Stimulated activated CD8-positive, alpha-beta memory T cell treated with anti-CD3 and anti-CD28 coated beads, Interleukin-7, amount 100 ng/mL, for 4 hours (primary cell): ENCODE measurements at places on chromosomes 5 and 9.
A peak's percentile ranks its signal among the peaks of the same experiment; 100 is the strongest.

DNA sequence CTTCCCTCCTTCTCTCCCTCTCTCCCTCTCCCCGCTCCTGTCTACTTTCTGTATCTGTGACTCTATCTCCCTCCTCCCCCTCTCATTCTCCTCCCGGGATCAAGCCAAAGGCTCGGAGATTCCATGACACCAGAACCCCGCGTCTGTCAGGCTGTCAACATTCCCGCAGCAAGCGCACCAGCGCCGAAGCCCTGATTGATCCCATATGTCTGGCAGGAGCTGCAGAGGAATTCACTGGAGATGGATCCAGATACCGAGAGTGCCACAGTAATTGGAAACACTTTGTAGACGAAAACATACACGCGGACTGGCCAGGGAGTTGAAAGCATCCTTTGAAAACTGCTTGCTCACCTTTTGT lies 300 bp upstream of the SVEP1 start:
- no peak for DNase-seq

GRCh38 chr9:87880116-87880515 lies 2.6 kb upstream of the SPATA31E1 start:
- DNase-seq = no peak

DNA sequence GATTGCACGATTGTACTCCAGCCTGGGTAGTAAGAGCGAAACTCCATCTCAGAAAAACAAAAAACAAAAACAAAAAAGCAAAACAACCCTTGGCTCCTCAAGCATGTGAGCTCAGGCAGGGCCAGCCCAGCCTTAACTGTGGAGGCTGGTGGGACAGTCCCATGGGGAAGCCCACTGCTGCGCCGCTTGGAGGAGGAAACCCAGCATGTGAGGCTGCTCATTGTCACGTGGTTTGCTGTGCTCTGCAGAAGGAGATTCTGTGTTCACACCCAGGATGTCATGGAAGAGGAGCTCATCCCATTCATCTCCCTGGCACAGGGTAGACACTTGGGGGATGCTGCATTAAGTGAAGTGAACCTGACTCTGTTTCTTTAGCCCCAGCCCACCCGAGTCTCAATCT lies 4.0 kb downstream of the ZBED3 start:
- no peak for DNase-seq

DNA sequence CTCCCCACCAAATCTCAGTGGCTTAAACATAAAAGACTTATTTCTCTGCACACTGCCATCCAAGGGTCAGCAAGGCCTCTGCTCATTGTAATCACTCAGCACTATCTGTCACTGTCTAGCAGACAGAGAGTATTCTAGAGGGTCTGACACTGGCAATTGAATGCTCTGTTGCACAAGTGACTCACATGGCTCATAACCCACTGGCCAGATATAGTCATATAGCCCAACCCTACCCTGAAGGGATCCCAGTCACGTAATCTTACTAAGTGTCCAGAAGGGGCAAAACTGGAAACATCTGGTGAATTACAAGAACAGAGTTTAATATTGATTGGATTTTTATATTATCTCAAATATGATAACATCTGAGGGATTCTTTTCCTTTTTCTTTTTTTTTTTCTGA lies 80.7 kb downstream of the TSSK1B start:
- DNase-seq = no peak

GRCh38 chr5:180831139-180832093 lies 28.8 kb upstream of the MGAT1 start:
- DNase-seq = peak; percentile 47

- no peak for DNase-seq
Measured at GRCh38 chr5:56822981-56823380, 7.6 kb downstream of the MAP3K1 start.

GRCh38 chr9:4690144-4690543 lies 10.8 kb downstream of the CDC37L1 start:
- no peak for DNase-seq

DNA sequence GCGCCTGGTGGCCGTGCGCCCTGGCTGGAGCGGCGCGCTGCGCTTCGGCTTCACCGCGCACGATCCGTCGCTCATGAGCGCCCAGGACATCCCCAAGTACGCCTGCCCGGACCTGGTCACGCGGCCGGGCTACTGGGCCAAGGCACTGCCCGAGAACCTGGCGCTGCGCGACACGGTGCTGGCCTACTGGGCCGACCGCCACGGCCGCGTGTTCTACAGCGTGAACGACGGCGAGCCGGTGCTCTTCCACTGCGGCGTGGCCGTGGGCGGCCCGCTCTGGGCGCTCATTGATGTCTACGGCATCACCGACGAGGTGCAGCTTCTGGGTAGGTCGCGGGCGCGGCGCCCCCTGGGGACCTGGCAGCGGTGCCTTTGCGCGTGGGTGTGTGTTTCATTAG lies 28.9 kb downstream of the NEURL1B start:
- DNase-seq = no peak

- no peak for DNase-seq
Measured at GRCh38 chr5:178247481-178248456, 15.2 kb upstream of the PHYKPL start.

GRCh38 chr9:68730570-68731235 lies 25.7 kb downstream of the PIP5K1B start:
- no peak for DNase-seq

- no peak for DNase-seq
Measured at GRCh38 chr9:21728781-21729180, 73.7 kb upstream of the MTAP start.

DNA sequence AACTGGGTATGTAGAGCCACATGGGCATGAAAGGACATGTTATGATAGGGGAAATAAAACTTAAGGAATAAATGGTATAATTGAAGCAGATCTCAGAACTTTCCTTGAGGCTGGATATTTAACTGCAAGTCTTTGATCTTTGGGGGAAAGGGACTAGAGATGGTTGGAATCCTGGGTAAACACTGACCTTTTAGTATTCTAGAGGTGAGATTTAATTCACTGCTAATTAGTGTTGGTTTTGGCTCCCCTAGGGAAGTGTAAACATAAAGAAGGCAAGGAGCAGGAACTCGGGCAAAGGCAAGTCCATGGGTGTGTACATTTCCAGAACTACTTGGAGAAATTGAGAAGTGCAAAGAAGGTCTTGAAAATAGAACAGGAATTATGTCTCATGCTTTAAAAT lies 16.6 kb downstream of the NIM1K start:
- DNase-seq = no peak

DNA sequence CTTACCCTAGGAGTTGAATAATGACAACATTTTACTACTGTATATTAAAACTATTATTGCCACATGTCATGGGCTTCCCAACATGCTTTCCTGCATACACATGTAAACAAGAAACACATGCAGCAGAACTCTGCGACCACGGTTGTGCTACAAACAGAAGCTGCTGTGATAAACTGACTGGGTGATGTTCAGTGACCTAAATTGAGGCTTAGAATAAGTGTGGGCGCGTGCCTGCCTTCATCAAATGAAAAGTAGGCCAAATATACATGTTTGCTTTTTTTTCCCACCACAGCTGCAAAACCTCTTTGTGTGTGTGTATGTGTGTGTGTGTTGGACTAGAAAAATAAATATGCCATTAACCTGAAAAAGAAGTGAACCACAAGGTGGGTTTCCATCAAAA lies 1202.1 kb downstream of the PTPRD start:
- DNase-seq = no peak

- DNase-seq = no peak
Measured at GRCh38 chr5:92917044-92917443, 664.0 kb downstream of the NR2F1-AS1 start.

GRCh38 chr5:123441408-123441807 lies 18.2 kb upstream of the CEP120 start:
- DNase-seq = no peak

DNA sequence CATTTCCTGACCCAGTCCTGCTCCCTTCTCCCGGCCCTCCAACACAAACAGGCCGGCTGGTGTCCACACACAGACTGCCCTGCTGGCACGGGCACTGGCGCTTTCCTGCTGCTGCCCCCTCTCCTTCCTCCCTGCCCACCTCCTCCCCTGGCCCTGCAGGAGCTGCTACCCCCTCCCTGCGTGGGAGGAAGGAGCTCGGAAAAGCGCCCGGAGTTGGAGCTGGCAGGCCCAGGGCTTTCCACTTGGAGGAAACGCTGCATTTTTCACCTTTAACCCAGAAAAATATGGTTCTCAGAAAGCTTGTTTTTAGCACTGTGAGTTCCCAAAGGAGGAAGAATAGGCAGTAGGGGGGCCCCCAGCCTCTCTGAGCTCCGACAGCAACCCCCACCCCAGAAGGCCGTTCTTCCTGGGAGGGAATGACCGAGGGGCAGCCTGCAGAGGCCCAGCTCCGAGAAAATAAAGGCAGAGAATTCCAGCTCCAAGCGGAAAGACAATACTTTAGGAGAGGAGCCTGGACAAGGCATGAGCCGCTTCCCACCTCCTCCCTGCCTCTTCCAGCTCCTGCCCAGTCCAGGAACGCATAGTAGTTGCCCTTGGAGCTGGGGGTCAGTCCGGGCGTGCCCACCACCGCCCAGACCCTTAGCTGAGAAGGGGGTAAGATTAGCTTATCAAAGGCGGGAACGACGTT lies 88.9 kb downstream of the LIFR start:
- no peak for DNase-seq

GRCh38 chr5:99543841-99544240 lies 615.0 kb upstream of the CHD1 start:
- no peak for DNase-seq

DNA sequence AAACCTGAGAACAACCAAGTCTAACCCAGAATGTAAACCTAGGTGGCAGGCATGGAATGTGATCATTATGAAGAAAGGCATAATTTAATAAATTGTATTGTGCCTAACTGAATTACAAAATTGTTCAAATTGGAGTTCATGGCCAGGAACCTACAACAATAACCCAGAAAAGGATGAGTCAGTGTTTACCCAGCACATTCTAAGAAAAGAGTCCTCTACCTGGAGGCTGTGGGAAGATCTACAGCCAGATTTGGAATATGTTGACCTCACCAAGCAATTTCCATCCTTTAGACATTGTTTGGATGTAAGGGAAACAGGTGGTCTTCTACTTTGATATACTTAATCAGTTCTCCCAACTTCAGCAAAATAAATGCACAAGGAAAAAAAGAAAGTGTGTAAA lies 152.2 kb downstream of the TMEM161B start:
- no peak for DNase-seq

DNA sequence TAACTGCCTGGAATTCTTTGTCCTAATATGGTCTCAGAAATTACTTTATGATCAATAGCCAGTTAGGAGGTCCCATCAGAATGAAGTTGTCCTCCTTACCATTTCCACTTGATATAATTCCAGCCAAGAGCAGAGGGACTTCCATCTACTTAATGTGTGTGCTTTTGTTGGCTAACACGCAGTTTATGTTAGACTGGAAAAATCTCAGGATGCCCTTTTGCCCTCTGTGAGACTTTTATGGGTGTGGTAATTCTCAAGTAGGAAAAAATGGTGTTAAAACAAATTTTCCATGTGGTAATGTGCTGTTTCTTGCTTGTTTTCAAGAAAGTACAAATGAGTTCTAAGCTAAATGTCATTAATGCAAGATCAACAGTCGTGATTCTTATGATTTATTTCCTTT lies 327.1 kb downstream of the MTRR start:
- no peak for DNase-seq

DNA sequence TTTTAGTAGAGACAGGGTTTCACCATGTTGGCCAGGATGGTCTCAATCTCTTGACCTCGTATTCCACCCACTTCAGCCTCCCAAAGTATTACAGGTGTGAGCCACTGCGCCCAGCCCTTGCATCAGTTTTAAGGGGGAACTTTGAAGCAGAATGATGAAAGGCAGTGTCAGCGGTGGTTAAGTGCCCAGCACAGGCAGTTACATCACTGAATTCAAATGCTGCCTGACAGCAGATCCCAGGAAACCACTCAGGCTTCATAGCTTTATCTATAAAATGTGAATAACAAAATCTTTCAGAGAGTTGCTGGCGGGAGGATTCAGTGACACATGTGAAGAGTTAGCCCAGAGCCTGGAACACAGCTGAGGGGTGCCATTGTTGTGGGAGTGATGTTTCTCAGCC lies 26.5 kb downstream of the FGF1 start:
- DNase-seq = no peak

GRCh38 chr5:178227929-178228328 lies 4.7 kb downstream of the PHYKPL start:
- no peak for DNase-seq

DNA sequence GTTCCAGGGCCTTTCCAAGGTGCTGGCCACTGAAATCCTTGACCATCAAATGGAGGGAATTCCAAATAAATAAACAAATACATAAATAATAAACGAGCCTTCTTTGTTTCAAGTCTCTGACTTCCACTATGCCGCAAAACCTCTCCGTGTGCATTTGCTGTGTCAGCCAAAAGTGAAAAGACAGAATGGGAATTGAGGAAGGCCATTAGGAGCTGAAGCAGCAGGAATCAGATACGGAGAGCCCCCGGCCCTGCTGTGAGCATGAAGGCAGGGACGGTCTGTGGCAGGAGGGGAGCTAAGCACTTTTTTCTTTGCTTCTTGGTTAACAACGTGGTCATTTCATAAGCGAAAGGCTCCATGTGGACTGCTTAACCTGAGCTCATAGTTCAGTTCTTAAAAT lies 26.1 kb downstream of the PLPPR1 start:
- no peak for DNase-seq

DNA sequence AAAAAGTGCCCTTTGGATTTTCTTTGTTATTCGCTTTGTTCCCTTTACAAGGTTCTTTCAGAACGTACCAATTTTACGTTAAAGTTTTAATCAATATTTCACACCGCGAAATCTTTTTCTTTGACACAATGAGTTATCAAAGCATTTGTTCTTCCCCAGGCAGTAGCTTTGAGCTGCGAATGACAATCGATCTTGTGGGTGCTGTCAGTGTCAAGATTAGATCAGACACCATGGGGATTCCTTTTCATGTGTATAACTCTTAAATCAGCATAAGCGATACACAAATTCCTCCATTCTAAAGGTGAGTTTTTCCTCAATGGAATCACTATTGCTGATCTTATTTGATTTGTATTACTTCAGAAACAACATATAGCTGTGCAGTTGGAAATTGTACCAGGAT lies 145.5 kb downstream of the ST8SIA4 start:
- DNase-seq = no peak

- DNase-seq = no peak
Measured at GRCh38 chr5:162801235-162801634, 636.2 kb upstream of the CCNG1 start.

- no peak for DNase-seq
Measured at GRCh38 chr5:113133211-113133975, 156.8 kb downstream of the DCP2 start.

DNA sequence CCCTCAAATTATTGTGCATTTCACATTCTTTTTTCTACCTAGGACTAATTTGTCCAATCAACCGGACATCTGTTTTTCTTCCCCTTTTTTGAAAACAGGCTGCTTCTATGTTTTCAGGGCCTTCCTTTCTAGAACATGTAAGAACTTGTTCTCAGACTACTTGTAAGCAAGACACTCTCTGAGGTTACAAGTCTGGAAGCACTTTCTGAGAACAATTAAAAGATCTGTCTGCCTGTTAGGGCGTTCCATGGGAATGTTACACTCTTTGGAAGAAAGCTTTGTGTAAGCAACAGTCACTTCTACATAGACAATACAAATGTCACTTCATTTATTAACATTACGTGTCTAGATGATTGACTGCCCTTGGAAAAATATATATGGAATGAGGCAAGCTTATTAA lies 50.9 kb upstream of the HSPB3 start:
- DNase-seq = no peak
